ENCODE measurements at places on chromosomes 16 and 17.

- DNase-seq: no peak
Measured at GRCh38 chr17:79050551-79050950, 24.1 kb upstream of the ENGASE start.

- DNase-seq: no peak
Measured at GRCh38 chr17:81332118-81332834, 37.2 kb upstream of the SLC38A10 start.

DNA sequence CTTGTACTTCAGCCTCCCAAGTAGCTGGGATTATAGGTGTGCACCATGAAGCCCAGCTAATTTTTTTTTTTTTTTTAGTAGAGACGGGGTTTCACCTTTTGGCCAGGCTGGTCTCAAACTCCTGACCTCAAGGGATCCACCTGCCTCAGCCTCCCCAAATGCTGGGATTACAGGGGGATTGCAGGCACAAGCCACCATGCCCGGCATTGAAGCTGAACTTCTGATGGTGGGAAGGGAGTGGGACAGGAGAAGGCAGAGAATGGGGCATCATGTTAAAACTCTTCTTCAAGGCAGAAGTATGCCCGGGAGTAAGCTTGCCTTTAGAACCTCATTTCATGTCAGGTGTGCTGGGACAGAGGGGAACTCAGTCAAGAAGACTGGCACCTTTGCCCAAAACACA, 48.6 kb upstream of the ZFHX3 start:
- no peak for DNase-seq

- DNase-seq: no peak
Measured at GRCh38 chr17:7579834-7580603, 581 bp downstream of the CD68 start.

GRCh38 chr17:55321427-55322060, 56.8 kb downstream of the HLF start:
- DNase-seq: no peak

All from stimulated activated CD4-positive, alpha-beta T cell treated with anti-CD3 and anti-CD28 coated beads, Interleukin-4, amount 100 ng/mL, for 48 hours (primary cell).